GM13976 (cell line): ENCODE measurements at places on chromosomes 2 and 18.

GRCh38 chr2:120971866-120972265 is 236.2 kb downstream of the GLI2 start:
- DNase-seq: no peak

DNA sequence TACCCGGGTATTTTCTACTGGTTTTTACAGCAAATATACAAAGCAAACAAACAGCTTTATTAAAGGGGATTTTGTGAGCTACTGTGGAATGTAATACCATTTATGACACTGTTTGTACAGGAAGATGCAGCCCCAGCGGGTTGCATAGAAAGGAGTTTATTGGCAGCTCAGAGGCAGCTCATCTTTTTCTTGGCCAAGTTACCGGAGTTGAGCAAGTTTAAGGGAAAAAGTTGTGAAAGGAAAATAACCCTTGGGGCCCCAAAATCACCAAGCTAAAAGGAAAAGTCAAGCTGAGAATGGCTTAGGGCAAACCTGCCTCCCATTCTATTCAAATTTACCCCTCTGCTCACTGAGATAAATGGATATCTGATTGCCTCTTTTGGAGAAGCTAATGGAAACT is 60.8 kb downstream of the MOB4 start:
- no peak for DNase-seq

GRCh38 chr18:13067966-13068365 is 76.8 kb downstream of the CEP192 start:
- DNase-seq: no peak

- no peak for DNase-seq
These were observed 35.8 kb downstream of the ANXA4 start for GRCh38 chr2:69777786-69778105.

- peak; percentile 57 for DNase-seq
These were observed 633 bp downstream of the NABP1 start for GRCh38 chr2:191678437-191679100.

DNA sequence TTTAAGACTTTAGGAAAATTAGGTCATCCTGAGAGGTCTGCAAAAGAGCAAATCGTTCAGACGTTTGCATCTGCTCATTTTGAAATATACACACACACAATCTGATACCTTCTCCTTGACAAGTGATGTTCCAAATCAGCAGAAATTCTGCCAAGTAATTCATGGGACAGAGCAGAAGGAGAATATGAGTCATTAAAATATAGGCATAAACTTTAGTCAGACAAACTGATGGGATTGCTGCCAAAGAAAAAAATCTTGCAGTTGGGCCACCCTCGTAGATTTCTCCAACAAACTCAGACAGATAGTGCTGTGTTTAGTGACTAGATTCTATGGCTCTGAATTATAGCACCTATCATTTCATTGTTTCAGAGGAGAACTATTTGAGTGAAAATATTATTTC is 336.3 kb downstream of the NYAP2 start:
- DNase-seq: no peak

GRCh38 chr2:112602917-112603316 is 18.5 kb downstream of the CHCHD5 start:
- no peak for DNase-seq

- no peak for DNase-seq
These were observed 124.8 kb downstream of the PXDN start for GRCh38 chr2:1619556-1619955.

DNA sequence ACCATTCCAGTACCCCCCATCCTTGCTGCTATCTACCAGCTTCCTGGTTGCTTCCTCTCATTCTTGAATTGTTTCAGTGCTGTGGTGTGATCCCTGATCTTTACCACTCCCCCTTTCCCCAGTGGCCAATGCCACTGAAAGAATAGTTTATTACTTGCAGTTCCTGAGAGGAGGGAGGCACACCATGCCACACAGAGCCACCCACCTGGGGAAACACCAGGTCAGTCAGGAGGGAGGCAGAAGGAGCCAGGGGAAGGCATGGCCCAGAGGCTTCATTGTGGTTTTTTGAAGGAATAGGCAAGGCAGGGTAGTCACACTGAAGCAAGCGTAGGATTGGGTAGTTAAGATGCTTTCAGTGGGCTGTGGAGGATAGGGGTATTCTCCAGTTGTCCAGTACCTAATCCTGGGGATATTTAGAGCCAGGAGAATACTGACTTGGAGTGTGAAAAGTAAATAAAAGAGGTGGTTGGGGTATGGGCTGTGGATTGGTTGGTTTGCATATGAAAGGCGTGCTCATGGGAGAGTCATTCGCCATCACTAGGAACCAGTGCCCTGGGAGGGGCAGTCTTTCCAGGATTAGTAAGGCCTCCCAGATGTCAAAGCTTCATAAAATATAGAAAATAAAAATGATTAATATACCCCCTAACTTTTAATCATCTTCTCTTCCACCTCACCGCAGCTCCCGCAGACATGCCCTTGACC is 6.7 kb upstream of the TMEM177 start:
- no peak for DNase-seq

DNA sequence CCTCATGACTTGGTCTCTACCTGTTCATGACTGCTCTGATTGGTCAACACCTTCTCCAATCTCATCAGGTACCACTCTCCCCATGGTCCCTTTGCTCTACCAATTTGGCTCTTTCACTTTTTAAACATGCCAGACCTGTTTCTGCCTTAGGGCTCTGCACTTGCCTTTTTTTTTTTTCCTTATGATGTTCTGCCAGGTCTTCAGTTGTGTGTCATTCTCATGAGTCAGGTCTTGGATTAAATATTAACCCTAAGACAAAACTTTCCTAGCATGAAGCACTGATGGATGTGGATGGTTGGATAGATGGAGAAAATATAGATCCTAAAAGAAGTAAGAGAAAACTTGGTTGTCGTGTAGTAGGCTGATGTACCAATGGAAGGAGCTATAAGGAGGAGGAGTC is 219.3 kb downstream of the TTC32 start:
- no peak for DNase-seq

DNA sequence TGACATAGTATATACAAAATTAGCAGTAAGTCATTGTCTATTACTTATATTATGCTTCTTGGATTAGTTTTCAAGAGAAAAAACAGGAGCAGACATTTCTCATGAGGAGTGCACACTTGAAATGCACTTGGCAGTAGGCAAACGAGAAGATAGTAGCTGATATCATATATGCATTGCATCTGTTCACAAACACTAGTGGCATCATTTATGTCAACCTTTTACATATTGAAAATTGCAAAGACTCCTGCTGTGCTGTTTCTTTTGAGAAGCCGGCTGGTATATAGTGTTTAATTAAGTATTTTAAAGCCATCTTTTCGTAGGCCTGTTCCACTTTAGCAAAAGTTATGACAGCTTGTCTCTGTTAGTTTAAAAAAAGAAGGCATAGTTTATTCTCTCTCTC is 58.4 kb upstream of the SLC8A1 start:
- no peak for DNase-seq

GRCh38 chr2:72781480-72781879 is 44.4 kb downstream of the EXOC6B start:
- no peak for DNase-seq

- no peak for DNase-seq
These were observed 666.8 kb downstream of the NR4A2 start for GRCh38 chr2:155665704-155666103.

- no peak for DNase-seq
These were observed 275.2 kb downstream of the IRS1 start for GRCh38 chr2:226524381-226524843.

GRCh38 chr2:191910518-191910917 is 63.6 kb upstream of the CAVIN2 start:
- DNase-seq: no peak

DNA sequence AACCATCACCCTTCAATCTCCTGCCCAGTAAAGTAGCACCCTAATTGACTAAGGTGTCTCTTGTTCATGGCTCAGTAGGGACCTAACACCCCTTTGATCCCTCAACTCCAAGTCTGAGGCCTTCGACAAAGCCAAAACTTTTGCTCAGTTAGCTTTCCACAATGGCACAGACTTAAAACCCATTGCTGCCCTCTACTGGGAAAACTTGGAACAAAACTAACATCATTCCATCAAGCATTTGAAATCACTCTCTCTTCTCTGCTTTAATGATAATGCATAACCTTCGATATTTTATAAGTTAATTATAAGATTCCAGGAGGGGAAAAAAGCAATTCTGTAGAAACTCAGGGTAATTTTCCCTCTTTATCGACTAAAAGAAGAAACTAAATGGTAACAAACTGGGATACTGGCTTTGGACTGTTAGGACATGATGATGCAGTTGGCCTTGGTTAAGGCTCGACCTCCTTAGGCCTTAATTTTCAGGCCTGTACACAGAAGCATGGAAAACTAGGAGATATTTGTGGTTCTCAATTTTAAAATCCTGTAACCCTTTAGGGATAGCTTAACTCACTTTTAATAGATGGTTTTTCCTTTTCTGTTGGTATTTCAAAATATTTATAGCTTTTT is 127.8 kb downstream of the STK39 start:
- no peak for DNase-seq

DNA sequence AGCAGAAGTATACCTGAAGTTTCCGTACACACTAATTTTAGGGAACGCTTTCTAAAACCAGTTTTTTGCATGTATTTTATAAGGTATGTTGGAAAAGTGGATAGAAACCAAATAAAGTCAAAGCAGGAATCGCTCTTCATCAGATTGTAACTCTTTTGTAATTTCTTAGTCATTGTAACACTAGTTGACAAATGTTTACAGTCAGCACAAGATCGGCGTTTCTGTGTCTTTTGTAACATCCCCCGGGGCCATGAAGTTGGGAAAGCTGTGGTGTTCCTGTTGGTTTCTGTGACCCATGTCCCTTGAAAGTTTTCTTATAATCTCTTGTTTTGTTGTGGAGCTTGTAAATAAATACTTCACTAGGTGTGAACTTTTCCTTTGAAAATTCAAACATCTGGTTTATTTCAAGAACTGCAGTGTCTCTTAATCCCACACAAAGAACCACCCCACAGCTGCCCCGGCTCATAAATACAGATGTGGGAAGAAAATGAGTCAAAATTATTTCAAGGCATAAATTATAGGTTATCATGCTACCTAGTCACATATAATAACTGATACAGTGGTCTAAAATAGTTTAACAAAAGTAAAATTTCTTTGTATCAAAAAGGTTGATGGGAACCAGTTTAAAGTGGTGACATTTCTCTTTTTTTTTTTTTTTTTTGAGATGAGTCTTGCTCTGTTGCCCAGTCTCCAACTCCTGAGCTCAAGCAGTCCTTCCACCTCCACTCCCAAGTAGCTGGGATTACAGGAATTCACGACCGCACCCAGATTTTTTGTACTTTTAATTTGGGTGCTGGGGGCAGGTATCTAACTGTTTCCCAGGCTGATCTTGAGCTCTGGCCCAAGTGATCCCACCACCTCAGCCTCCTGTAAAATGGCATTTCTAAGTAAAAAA is 751 bp upstream of the NMI start:
- DNase-seq: no peak

GRCh38 chr2:98177286-98177685 is 90.3 kb downstream of the VWA3B start:
- DNase-seq: no peak

DNA sequence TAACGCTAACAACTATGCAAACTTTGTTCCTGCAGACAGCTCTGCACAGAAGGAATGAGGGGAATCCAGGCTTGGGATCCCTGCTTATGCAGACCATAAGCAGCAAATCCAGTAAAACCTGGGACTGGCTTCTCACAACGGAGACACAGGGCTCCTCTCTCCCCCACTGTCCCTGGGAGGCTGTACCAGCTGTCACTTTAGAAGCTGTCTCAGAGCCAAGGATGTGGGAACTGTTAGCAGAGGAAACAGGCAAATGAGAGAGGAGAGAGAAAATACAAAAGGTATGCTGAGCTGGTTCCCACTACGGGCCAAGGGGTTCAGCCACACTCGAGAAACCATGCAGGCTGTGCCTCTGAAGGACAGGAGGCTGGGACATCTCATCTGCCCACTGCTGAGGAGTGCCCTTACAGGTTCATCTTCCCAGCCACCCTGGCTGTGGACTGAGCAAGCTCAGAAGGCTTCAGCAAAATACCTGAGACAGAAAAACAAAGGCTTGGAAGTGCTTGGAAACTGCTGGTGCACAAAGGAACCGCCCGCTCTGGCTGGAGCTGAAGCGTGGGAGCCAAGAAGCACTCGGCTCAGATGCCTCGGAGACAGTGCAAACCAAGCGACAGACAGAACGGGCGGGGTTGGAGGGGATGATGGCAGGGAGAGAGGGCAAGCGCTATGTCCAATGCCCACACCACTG is 72.5 kb downstream of the FAM210A start:
- DNase-seq: no peak

DNA sequence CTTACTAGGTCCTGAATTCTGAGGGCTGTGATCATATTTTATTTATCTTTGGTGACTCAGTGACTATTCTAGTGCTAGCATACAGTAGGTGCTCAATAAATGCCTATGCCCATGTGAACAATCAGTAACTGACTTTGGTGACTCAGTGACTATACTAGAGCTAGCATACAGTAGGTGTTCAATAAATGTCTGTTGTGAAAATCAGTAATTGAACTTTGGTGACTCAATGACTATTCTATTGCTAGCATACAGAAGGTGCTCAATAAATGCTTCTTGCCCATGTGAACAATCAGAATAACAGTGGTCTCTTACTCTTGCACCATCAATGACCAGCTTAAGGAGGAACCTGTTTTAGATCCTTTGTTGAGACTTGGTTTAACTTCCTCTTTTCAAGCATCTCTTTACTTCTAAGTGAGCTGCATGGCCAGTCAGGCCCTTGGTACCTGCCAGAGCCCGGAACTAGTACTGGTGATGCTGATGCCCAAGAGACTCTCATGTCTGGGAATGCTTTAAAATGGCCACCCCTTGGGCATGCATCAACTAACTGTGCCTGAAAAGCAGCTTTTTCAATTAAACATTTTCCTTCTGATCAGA is 214.9 kb upstream of the SPRED2 start:
- DNase-seq: no peak
